ENCODE measurements at places on chromosomes 5 and 9.

GRCh38 chr5:169914766-169915165 lies 65.5 kb downstream of the INSYN2B start:
- no peak for DNase-seq

GRCh38 chr5:52013523-52013922 lies 630.3 kb downstream of the ISL1 start:
- no peak for DNase-seq

- DNase-seq = no peak
Observed at GRCh38 chr5:74334062-74334761, 306.3 kb downstream of the ENC1 start.

DNA sequence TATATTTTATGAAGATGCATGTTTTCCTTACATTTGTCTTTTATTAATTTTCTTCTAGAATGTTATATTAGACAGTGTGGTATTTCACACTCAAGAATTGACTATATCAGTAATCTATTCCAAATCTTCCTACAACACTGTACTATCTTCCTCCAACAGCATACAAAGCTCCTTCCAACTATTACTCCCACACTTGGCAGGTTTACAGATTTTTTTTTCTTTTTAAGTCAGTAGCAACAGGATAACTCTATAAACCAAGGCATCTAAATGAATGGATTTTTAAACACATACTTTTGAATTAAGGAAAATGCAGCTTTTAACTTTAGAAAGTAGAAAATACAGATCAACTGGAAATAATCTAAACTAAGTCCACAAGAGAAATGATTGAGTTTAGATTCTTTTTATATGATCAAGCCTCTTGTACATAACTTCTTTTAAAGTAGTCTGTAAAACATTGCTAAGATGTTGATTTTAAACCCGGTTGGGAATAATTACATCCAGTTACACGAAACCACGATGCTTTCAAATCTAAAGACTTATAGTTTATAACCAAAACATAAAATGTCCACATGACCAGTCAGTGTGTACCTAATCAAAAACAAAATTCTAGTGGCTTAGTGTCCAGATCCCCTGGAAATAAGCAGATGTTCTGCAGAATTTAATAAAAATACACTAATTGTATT lies 281.6 kb downstream of the ADAMTS6 start:
- DNase-seq = no peak

- DNase-seq = no peak
Observed at GRCh38 chr5:154406231-154406630, 39.6 kb upstream of the SAP30L start.

DNA sequence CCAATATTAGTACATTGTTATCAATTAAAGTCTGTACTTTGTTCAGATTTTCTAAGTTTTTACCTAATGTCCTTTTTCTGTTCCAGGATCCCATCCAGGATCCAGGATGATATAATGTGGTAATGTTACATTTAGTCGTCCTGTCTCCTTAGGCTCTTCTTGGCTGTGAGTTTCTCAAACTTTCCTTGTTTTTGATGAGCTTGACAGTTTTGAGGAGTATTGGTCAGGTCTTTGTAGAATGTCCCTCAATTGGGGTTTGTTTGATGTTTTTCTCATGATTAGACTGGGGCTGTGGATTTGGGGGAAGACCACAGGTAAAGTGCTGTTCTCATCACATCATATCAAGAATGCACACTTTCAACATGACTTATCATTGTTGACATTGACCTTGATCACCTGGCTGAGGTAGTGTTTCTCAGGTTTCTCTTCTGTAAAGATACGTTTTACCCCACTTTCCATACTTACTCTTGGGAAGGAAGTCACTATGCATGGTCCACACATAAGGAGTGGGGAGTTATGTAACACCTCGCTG lies 9.6 kb downstream of the NDFIP1 start:
- no peak for DNase-seq

DNA sequence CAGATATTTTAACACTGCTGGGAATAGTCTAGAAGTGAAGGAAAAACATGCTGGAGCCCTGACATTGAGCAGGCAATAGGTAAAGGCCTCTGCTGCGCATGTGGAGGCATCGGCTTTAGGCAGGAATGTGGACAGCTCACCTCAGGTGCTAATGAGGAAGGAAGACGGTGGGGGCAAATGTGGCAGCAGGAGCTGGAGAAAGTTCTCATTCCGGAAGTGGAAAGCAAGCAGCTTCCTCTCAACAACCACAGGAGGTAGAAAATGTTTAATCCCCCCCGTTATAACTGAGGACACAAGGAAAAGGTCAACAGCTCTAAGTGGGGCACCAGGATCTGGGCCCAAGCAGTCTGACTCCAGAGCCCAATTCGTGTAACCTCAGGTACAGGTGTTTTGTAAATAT lies 7.6 kb upstream of the RPS14 start:
- DNase-seq = no peak

DNA sequence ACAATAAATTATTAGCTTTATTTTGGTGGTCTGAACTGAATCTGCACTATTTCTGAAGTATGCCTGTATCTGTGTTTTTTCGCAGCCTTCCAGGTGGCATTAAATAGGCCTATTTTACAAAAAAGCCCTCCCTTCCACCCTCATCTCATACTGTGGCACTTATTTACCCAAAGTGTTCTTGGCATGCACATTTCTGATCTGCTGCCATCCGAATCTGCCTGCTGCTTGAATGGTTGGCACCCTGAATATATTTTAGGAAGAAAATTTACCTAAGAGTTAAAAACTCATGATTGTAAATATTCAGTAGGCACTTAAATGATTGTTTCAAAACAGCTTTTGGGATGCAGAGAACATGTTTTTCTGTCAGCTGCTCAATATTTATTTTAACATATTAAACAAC lies 150.1 kb downstream of the SLC28A3 start:
- DNase-seq = no peak

GRCh38 chr5:72558383-72558782 lies 51.2 kb upstream of the ZNF366 start:
- DNase-seq = no peak

DNA sequence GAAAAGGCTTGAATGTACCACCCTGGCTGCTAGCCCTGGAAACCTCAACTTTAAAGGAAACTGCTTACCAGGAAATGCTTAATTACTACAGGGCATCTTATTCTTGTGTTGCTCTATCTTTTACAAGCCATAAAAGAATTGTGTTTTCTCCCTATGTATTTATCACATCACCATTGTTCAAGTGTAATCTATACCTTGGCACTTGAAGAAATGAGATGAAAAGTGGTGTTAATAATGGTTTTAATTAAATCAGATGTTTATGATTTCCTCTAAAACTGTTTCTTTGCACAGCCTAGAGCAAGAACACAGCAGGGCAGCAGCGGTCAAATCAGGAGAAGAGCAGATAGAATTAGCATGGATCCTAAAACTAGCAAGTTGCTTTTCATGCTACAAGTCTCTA lies 131.8 kb upstream of the RGMB start:
- DNase-seq = no peak

DNA sequence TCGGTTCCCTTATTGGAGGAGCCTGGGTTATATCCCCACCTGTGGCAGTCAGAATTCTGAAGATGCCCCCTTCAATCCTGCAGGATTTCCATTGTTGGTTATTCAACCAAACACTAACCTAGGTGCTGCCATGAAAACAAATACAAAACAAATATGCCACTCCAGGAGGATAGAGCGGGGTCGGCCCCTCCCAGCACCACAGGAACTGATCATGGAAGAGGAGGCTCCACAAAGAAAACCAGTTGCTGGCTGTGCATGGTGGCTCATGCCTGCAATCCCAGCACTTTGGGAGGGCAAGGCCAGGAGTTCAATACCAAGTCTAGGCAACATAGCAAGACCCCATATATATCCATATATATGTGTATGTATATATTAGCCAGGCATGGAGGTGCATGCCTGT lies 13.2 kb upstream of the ADGRD2 start:
- no peak for DNase-seq

GRCh38 chr9:107112707-107113243 lies 170.3 kb upstream of the RAD23B start:
- no peak for DNase-seq

GRCh38 chr5:116068028-116068632 lies 16.7 kb upstream of the COMMD10 start:
- DNase-seq = peak; percentile 72

DNA sequence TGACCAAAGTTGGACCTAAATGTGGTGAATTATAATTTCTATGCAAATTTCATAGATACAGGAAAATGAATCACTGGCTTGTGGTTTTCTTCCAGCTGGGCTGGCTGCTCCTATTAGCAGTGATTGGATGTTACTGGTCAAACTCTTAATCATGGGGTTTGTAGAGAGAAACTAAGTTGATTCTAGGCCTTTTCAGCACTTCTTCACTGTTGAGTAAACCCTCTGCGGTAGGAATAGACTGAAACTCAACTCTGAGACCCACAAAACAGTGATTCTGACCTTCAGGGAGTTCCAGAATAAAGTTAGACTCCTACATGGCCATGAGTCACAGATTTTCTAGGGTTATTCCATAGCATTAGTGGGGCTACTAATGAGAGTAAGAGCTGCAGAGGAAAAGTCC lies 47.9 kb upstream of the FKTN start:
- DNase-seq = peak; percentile 91

DNA sequence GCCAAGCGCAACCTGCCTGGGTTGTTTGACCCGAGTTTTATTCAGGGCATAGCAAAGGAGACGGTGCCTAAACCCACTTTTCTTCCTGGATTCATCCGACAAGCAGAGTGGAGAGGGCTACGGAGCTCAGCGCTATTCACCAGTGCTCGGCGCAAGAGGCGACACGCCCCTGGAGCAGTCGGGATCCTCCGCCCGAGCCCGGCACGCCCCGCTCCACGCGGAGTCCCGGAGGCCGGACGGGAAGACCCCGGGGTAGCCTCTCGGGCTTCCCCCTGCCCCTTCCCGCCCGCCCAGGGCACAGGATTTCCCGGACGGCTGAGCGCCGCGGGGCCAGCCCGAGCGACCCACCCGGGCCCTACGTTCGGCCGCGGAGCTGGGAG lies 427 bp downstream of the SERINC5 start:
- peak; percentile 73 for DNase-seq

DNA sequence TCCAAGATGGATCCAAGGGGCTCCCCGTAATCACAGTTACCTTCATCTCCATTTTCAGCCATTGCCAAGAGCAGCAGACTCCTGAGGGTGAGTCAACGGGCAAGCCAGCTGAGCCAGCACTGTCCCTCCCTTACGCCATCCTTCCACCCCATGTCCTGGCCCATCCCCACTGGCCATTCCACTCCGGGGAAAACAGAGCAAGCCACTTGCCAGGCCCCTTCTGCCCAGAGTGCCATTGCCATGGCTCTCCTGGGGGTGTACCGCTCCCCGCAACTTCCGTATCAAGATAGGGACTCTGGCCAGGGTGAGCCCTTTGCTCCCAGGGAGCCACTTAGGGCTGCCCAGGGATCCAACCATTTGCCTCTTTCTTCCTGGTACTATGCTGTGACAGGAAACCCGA lies 48.9 kb upstream of the CDKN2AIPNL start:
- DNase-seq = no peak

DNA sequence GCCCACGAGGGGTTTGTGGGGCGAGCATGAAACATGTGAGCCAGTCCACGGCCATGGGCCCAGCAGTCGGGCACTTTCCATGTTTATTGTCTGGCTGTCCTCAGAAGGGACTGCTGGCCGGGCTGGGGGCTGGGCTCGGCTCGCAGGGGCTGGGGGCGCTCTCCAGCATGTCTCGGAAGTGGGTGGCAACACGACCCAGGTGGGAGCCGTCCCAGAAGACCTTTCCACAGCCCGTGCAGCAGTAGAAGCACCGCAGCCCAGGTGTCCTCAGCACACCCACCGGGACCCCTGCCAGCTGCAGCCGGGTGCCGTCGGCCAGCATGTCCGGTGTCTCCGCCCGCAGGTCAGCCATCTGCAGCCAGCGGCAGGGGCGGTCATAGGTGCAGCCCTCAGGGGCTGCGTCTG lies 4.8 kb upstream of the NRARP start:
- DNase-seq = no peak

DNA sequence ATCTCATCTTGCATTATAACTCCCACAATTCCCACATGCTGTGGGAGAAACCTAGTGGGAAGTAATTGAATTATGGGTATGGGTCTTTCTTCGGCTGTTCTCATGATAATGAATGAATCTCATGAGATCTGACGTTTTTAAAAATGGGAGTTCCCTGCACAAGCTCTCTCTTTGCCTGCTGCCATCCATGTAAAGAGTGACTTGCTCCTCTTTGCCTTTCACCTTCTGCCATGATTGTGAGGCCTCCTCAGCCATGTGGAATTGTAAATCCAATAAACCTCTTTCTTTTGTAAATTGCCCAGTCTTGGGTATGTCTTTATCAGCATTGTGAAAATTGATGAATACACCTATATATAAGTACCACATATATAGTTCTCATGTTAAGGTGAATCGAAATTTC lies 961.7 kb upstream of the COX7C start:
- DNase-seq = no peak

GRCh38 chr5:2357309-2357708 lies 394.2 kb downstream of the IRX2 start:
- no peak for DNase-seq

GRCh38 chr5:87399720-87400119 lies 13.0 kb downstream of the CCNH start:
- DNase-seq = peak; percentile 58

- no peak for DNase-seq
Observed at GRCh38 chr5:35921930-35922329, 16.5 kb downstream of the CAPSL start.

- no peak for DNase-seq
Observed at GRCh38 chr5:158921441-158922262, 178.1 kb downstream of the EBF1 start.

GRCh38 chr5:55836191-55836590 lies 15.0 kb upstream of the IL31RA start:
- DNase-seq = no peak

- no peak for DNase-seq
Observed at GRCh38 chr9:81605170-81605670, 84.1 kb downstream of the TLE1 start.

- DNase-seq = peak; percentile 88
Observed at GRCh38 chr9:99253772-99254431, 31.8 kb downstream of the SEC61B start.

- no peak for DNase-seq
Observed at GRCh38 chr5:41764650-41765049, 105.6 kb downstream of the OXCT1 start.

- no peak for DNase-seq
Observed at GRCh38 chr9:81137976-81138568, 551.3 kb downstream of the TLE1 start.

- no peak for DNase-seq
Observed at GRCh38 chr5:181263633-181264032, 2.7 kb upstream of the TRIM52 start.

DNA sequence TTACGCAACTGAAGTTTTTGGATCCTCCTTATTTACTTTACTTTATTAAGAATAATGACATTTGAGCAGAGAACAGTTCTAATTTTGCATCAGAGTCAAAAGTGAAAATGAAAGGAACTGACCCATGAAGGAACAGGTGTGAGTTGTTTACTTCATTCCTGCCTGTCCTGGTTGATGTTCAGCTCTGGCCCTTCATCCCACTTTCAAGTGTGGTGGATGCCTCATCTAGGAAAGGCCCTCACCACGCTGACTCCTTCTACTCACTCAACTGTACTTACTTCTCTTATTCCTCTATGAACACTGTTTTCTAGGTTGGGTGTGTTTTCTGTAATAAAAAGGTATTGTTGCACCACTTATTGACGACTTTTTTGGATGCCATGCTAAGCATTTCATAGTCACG lies 61.8 kb upstream of the PLEKHG4B start:
- no peak for DNase-seq
